ENCODE measurements at places on chromosomes 3 and 15.
A peak's percentile ranks its signal among the peaks of the same experiment; 100 is the strongest.

DNA sequence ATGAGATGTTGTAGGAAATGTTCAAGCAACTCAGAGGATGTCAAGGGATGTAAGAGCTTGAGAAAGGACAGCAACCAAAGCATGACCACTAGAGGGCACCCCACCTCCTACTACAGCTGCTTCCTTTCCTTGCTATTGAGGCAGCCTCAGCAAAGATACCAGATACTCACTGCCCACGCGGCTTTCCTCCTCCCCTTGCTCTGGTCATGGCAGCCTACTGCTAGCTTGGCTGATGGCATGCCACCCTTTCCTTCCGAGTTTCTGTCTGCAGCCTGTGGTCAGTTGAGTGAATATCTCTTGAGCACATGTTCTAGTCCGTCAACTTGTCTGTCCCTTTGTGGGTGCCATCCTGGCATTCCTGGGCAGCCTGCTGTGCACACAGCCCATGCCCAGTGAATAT is 4.4 kb upstream of the CXCR6 start:
- peak; percentile 56 for DNase-seq

- no peak for DNase-seq
Measured at GRCh38 chr3:165903885-165904630, 66.8 kb upstream of the BCHE start.

- no peak for DNase-seq
Measured at GRCh38 chr15:80153900-80154299, 1.1 kb downstream of the FAH start.

- no peak for DNase-seq
Measured at GRCh38 chr15:79184465-79184892, 93.9 kb upstream of the RASGRF1 start.

DNA sequence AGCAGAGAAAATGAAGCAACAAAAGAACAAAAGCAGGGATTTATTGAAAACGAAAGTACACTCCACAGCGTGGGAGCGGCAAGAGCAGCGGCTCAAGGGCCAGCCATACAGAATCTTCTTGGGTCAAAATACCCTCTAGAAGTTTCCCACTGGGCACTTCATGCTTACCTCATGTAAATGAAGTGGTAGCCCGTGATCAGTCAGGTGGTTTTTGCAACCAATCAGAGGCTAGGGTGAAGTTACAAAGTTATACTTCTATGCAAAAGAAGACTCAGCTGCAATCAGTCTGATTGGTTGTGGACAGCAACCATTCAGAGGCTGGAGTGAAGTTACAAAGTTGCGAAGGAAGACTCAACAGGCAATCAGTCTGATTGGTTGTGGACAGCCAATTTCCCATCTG is 37.8 kb upstream of the TRH start:
- no peak for DNase-seq
